Heart right ventricle (tissue), 16 donors: ENCODE measurements at places on chromosomes 1 and 21.
A peak's percentile ranks its signal among the peaks of the same experiment; 100 is the strongest.

- H3K4me3 ChIP-seq: no peak overlapping the region
- H3K27ac ChIP-seq: no peak overlapping the region
These were observed 435.8 kb downstream of the MRPL39 start for GRCh38 chr21:25171438-25171837.

DNA sequence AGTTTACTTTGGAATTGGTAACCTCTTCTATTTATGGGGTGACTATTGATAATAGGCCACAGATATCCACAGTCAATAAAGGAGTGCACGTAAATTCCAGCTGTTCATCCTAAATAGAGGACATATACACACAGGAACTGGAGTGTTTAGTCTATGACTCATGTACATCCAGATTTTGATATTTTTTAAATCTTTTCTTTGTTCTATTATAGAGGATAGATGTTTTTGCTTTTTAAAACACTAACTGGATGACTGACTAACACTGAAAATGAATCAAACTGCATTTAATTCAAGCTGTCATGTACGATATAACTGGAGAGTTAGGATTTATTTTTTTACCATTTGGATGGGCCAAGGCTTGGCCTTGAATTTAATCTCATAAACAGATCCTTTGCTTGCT is 45.9 kb downstream of the RGL1 start:
- H3K27me3 ChIP-seq: no peaks in the 10 kb centered on the region
- H3K4me3 ChIP-seq: no peak overlapping the region
- no peak overlapping the region for H3K27ac ChIP-seq
- no peaks in the 10 kb centered on the region for H3K36me3 ChIP-seq
- no peak for DNase-seq
- H3K4me1 ChIP-seq: no peaks in the 10 kb centered on the region

- no peak overlapping the region for H3K4me3 ChIP-seq
- H3K36me3 ChIP-seq: peaks cover 10% of the 10 kb centered on the region
- H3K4me1 ChIP-seq: peaks cover 43% of the 10 kb centered on the region
- DNase-seq: no peak
These were observed 16.0 kb upstream of the PIGV start for GRCh38 chr1:26771643-26772321.

DNA sequence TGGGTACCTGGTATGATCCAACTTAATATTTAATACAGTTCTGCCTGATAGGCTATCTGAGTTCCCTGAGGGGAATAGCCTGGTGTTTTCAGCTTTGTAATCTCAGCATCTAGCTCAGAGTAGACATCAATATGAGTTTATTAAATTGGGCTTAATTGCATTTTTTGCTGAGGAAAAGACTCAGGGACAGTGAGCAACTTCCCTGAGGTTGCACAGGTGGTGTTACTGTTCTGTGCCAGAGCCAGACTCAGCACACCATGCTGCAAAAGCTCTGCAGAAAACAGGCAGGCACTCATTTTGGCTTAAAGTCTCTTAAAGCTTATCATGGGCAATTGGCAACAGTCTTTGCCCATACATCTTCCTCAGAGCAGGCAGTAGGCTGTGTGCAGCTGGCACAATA is 90.5 kb upstream of the JUN start:
- H3K4me1 ChIP-seq: peaks cover 15% of the 10 kb centered on the region
- no peak overlapping the region for H3K4me3 ChIP-seq
- no peaks in the 10 kb centered on the region for H3K36me3 ChIP-seq
- peak overlapping the region; percentile 12 for H3K27ac ChIP-seq
- H3K27me3 ChIP-seq: no peaks in the 10 kb centered on the region
- DNase-seq: no peak

GRCh38 chr1:99407018-99407417 is 142.7 kb downstream of the PLPPR4 start:
- no peaks in the 10 kb centered on the region for H3K27me3 ChIP-seq
- no peaks in the 10 kb centered on the region for H3K36me3 ChIP-seq
- no peak for DNase-seq
- no peaks in the 10 kb centered on the region for H3K4me1 ChIP-seq
- H3K4me3 ChIP-seq: no peak overlapping the region

- peaks cover 11% of the 10 kb centered on the region for H3K4me1 ChIP-seq
- H3K27ac ChIP-seq: no peak overlapping the region
- DNase-seq: no peak
- H3K36me3 ChIP-seq: no peaks in the 10 kb centered on the region
These were observed 50.6 kb downstream of the RAB3GAP2 start for GRCh38 chr1:220221670-220222069.

DNA sequence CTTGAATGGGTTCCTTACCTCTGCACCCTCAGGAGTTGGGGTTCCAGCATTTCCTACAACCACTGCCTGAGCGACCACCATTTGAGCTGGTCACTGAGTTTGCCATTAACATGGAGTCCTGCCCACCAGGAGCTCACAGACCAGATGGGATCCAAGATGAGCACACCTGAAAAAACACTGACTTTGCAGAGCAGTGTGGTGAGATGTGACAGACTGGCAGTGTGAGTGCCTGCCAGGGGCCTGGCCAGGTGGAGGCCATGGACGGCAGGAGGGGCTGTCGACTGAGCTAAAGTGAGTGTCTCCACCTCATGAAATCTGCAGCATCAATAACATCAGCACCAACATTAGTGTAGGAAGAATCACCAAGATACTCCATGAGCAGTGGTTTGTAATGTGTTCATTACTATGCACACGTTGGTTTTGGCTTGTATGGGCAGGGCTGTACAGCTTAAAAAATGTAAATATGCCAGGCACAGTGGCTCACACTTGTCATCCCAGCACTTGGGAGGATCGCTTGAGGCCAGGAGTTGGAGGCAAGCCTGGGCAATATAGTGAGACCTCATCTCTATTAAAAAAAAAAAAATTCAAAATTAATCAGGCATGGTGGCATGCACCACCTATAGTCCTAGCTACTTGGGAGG is 12.2 kb upstream of the MIXL1 start:
- H3K27ac ChIP-seq: no peak overlapping the region
- H3K4me1 ChIP-seq: no peaks in the 10 kb centered on the region
- no peak for DNase-seq
- H3K27me3 ChIP-seq: no peaks in the 10 kb centered on the region
- H3K4me3 ChIP-seq: no peak overlapping the region
- no peaks in the 10 kb centered on the region for H3K36me3 ChIP-seq

GRCh38 chr1:29669158-29669871 is 433.0 kb downstream of the PTPRU start:
- H3K36me3 ChIP-seq: no peaks in the 10 kb centered on the region
- no peaks in the 10 kb centered on the region for H3K27me3 ChIP-seq
- no peak for DNase-seq
- no peaks in the 10 kb centered on the region for H3K4me1 ChIP-seq

DNA sequence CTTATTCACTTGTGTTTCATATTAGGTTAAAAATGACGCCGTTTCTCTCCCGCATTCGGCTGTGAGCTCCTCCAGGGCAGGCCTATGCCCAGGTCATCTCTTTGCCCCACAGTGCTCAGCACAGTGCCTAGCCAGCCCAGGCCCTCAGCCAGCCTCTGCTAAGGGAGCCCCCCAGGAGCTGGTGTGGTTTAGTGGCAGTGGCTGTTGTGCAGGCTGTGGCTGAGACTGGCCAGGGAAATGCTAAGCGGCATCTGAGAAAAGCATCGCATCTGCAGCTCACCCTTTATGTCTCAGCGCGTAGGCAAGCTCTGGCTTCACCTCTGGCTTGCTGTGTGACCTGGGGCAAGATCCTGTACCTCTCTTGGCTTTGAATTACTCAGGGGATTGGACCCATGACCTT is 275.1 kb downstream of the TRABD2B start:
- H3K27ac ChIP-seq: no peak overlapping the region
- H3K36me3 ChIP-seq: no peaks in the 10 kb centered on the region
- DNase-seq: no peak
- peaks cover 73% of the 10 kb centered on the region for H3K27me3 ChIP-seq
- no peak overlapping the region for H3K4me3 ChIP-seq

- no peaks in the 10 kb centered on the region for H3K36me3 ChIP-seq
- peaks cover 66% of the 10 kb centered on the region for H3K4me1 ChIP-seq
- no peaks in the 10 kb centered on the region for H3K27me3 ChIP-seq
These were observed 3.1 kb downstream of the C1orf198 start for GRCh38 chr1:230865062-230865817.

GRCh38 chr21:24583473-24583872 is 1023.8 kb downstream of the MRPL39 start:
- no peak for DNase-seq
- no peak overlapping the region for H3K27ac ChIP-seq
- no peaks in the 10 kb centered on the region for H3K4me1 ChIP-seq
- H3K27me3 ChIP-seq: no peaks in the 10 kb centered on the region

DNA sequence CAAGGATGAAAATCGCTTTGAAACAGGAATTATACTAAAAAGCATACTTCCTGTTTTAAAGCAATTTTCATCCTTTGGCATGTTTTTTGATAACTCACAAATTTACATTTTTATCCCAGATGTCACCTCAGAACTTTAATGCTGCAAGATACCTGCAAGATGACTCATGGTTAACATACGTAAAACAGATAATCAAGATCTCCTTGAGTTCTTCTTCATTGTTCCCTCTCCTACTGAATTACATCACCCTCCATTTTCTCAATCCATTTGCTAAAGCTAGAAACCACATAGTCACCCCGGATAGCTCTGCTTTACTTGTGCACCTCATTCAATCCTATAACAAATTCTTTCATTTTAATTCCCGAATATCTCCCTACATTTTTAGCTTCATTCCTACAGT is 1114.2 kb downstream of the PLA2G4A start:
- no peak overlapping the region for H3K4me3 ChIP-seq
- H3K4me1 ChIP-seq: no peaks in the 10 kb centered on the region
- DNase-seq: no peak
- no peak overlapping the region for H3K27ac ChIP-seq
- H3K36me3 ChIP-seq: no peaks in the 10 kb centered on the region

DNA sequence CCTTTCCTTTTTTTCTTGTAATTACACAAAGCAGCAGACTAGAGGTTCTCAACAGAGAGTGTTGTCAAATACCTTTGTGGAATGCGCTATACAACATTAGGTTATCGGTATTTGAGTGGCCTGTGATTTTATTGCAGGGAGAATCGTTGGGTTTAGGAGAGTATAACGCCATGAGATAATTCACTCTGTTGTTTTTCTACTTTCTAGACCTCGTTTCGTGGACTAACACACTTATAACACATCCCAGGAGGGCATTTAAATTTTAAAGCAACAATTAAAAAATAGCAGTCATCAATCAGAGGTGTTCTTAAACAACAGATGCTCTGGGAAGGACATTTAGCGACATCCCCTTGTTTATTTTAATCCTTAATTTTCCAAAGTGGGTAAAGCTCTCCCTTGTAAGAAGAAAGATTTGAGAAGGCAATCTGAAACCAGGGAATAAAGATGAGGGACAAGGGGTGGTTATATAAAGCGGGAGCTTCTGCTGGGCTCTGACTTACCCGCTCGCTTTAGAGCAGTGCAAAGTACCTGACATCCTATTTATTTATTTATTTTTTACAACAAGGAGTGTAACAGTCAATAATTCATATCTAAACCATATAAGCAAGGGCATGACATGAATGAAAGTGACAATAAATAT is 4.9 kb downstream of the PBX1 start:
- peak overlapping the region; percentile 55 for H3K27ac ChIP-seq
- H3K4me3 ChIP-seq: peak overlapping the region; percentile 55

DNA sequence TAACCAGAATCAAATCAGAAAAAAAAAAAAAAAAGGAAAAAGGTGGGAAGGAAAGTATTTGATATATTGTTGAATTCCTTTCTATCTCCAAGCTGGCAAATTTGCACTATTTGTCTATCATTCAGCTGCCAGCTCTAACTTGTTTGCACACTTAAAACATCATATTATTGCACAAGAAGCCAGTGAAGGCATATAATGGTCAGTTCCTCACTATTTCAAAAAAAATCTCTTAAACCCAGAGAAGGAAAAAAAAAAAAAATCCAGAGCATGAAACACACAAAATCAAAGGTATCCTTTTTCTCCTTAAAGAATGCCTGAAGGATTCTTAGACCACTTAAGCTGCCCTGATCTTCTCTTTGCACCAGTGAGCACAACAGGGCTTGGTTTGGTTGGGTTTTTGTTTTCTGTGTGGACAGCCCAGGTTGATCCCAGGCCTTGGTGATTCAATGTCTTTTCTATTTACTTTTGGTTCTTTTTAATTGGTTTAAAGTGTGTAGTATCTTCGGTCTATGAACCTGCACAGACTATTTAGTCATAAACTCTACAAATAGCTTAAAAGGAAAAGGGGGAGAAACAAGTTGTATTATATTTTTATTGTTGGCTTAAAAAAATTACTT is 40.2 kb downstream of the DUSP10 start:
- no peaks in the 10 kb centered on the region for H3K27me3 ChIP-seq
- H3K27ac ChIP-seq: no peak overlapping the region
- no peak for DNase-seq
- H3K4me3 ChIP-seq: no peak overlapping the region

GRCh38 chr1:209106237-209106741 is 477.2 kb upstream of the CAMK1G start:
- no peak overlapping the region for H3K4me3 ChIP-seq
- no peaks in the 10 kb centered on the region for H3K36me3 ChIP-seq
- no peak for DNase-seq
- no peaks in the 10 kb centered on the region for H3K4me1 ChIP-seq
- no peak overlapping the region for H3K27ac ChIP-seq

DNA sequence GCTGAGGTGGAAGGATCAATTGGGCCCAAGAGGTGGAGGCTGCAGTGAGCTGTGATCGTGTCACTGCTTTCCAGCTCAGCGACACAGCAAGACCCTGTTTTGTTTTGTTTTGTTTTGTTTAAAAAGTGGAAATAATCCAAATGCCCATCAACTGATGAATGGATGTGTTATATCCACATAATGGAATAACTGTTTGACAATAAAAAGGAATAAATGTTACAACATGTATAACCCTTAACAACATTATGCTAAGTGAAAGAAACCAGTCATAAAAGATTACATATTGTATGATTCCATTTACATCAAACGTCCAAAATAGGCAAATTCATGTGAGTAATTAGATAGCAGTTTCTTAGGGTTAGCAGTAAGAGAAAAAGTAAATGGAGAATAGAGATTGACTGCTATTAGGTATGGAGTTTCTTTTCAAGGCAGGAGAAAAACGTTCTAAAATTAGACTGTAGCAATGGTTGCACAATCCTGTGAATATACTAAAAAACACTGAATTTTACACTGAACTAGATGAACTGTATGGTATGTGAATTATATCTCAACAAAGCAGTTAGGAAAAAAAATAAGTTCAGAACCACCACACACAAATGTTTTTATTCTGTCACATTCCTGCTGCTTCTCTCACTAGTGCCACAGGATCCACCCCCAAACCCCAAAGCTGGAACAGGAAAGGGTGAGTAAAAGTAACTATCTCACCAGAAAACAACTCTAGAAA is 15.7 kb downstream of the FOXJ3 start:
- peak overlapping the region; percentile 81 for H3K27ac ChIP-seq
- H3K27me3 ChIP-seq: no peaks in the 10 kb centered on the region
- peaks cover 98% of the 10 kb centered on the region for H3K4me1 ChIP-seq

GRCh38 chr1:157505481-157506272 is 46.6 kb downstream of the FCRL5 start:
- H3K4me1 ChIP-seq: no peaks in the 10 kb centered on the region
- H3K4me3 ChIP-seq: no peak overlapping the region
- DNase-seq: peak; percentile 19
- H3K27ac ChIP-seq: no peak overlapping the region

DNA sequence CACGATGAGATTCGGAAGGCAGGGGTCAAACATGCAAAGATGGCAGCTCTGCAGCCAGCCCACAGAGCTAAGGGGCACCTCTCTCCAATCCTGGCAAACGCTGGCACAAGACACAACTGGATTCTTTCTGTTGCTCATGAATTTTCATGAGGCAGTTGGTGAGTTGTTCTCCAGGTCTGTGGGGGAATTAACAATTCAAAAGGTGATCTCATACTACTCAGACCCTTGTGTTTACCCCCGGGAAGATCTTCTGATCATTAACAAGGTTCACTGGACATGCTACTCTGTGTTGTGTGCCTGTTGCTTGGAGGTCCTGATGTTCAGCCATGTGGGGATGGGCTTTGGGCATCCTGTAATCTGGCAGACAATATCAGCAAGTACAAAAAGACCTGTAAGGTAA is 128.9 kb downstream of the HHAT start:
- no peak overlapping the region for H3K27ac ChIP-seq
- H3K36me3 ChIP-seq: no peaks in the 10 kb centered on the region
- H3K4me3 ChIP-seq: no peak overlapping the region
- no peaks in the 10 kb centered on the region for H3K4me1 ChIP-seq
